ENCODE measurements at places on chromosomes 4 and X. TPM values are rescaled to one million over a fixed set of nuclear protein-coding genes. Genes with fewer than 3 reads are reported as not detected.

GRCh38 chr4:106444557-106444956, 76.0 kb upstream of the GIMD1 start:
- DNase-seq, result no peak

GRID2 gene
- 0.05 TPM for total RNA-seq

SSX5 gene
- total RNA-seq, result not detected

DNA sequence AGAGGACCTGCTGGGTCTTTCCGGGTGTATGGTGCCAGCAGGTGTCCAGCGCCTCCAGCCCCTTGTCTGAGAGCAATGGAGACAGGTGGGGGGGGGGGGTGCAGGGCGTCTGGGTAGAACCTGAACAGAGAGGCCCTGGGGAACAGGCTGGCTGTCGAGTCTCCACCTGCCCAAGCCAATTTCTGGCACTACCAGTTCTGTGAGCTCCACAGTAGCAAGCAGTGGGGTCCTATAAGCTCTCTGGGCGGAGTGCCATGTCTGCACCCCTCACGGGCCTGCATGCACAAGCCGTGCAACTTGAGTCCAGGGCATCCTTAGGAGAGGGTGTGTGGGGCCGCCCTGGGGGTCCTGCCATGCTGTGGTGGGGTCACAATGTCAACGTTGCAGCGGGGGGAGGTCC, 10.1 kb upstream of the FGFR3 start:
- DNase-seq, result no peak

SASH3 gene
- total RNA-seq, result 2.5 TPM

ADGRA3 gene
- 32.5 TPM for total RNA-seq

DNA sequence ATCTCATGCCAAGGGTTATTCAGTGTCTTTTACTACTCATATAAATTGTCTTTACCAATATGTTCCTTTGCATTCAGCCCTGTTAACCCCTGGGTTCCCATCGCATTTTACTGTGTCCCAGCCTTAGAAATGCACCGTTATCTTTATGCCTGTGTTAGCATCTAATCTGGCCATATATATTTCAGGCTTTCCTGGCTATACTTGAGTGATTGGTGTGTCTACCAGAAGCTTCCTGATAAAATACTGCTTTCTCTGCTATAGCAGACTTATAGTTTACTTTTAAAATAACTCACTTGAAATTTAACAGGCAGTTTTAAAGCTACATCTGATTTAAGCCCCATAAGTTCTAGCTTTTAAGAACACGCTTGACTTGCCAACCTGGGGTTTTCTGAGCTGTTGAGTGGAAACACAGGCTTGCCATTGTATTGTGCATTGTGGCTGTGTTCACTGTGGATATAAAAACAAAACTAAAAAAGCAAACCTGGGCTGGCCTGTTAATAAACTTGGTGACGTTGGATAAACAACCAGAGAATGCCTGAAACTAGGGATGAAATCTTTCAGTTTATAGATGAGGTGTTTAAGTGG, 185.3 kb upstream of the TAPT1 start:
- no peak for DNase-seq

GRCh38 chr4:155559915-155560314, 106.7 kb upstream of the GUCY1A1 start:
- DNase-seq, result no peak

GRCh38 chr4:69782651-69783310, 22.4 kb upstream of the SULT1B1 start:
- DNase-seq, result no peak

DNA sequence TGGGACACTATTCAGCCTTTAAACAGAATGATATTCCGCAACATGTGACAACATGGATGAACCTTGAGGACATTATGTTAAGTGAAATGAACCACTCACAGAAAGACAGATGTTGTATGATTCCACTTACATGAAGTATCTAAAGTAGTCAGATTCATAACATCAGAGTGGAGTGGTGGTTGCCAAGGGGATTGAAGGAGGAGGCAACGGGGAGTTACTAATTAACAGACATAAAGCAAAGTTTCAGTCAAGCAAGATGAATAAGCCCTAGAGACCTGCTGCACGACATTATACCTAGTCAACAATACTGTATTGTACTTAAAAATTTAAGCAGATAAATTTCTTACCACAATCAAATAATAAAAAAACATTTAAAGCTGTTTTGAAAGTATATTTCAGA, 105.0 kb upstream of the NR0B1 start:
- no peak for DNase-seq

HTT gene
- total RNA-seq, result 24.2 TPM

GABRA4 gene
- 3.8 TPM for total RNA-seq

DNA sequence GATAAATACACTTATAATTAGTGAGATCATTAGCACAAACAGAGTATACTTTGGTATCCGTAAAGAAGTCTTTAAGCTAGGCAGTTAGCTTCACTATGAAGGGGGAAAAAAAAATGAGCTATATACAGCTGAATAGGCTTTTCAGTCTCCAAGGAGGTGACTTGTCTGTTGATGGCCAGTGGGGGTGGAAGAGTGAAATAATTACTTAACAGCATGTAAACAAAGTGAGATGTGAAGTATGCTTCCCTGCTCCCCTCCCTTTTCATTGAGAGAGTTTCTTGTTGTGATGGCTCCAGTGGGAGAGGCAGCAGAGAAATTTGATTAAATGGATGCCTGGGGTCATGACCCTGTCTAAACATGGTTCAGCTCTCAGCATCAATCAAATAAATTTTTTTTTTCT, 180.9 kb downstream of the DACH2 start:
- no peak for DNase-seq

TMEM154 gene
- total RNA-seq, result 3.2 TPM

GRCh38 chr4:92952426-92952825, 648.7 kb downstream of the GRID2 start:
- no peak for DNase-seq

DNA sequence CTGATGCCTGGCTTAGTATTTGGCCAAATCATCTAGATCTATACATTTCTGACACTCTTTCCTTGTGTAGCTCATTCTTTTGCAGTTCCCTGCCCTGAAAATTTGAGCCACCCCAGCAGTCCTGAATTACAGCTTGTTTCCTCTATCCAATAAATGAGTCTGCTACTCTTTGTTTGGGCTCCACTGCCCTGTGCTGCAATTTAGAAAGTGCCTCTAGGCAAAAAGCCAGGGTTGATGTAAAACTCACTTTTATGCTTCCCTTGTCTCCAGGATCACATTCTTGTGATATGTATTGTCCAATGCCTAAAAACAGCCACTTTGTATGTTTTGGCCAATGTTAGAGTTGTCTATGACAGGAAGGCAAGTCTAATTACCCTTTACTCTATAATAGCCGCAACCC, 101.7 kb upstream of the MAP3K15 start:
- no peak for DNase-seq

- no peak for DNase-seq
These were observed 368.5 kb upstream of the PABPC5 start for GRCh38 chrX:91066104-91066503.

CLDN34 gene
- total RNA-seq, result not detected

TLR2 gene
- total RNA-seq, result 4.4 TPM

CENPE gene
- 0.51 TPM for total RNA-seq

SAGE1 gene
- total RNA-seq, result not detected

- DNase-seq, result no peak
These were observed 1206.1 kb downstream of the ARAP2 start for GRCh38 chr4:35038079-35038805.

- DNase-seq, result no peak
These were observed 65.7 kb upstream of the SLITRK2 start for GRCh38 chrX:145751943-145752342.

DCX gene
- total RNA-seq, result not detected

DNA sequence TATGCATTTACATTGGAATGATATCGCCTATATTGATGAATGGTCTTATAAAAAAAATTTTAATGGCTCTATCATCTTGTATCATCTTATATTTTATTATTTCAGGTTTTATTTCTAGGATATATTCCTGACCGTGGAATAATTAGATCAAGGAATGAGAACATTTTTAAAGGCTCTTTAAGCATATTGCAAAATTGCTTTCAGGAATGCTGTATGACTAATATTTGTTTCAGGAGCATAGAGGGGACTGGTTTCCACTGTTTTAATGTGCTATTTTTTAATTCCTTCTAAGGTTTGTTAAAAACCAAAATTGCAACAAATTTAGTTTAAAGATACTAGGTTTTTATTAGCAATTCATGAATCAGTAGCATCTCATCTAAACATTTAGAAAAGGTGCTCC, 120.2 kb downstream of the BMPR1B start:
- DNase-seq, result no peak

GPRASP1 gene
- 4.1 TPM for total RNA-seq

JADE3 gene
- total RNA-seq, result 9.0 TPM

GRCh38 chr4:183300655-183301054, 19.4 kb downstream of the CLDN22 start:
- no peak for DNase-seq

GRCh38 chr4:15457406-15458201, 12.1 kb upstream of the CC2D2A start:
- no peak for DNase-seq

- DNase-seq, result no peak
These were observed 11.1 kb upstream of the GPM6A start for GRCh38 chr4:175823015-175823742.

- DNase-seq, result no peak
These were observed 281.3 kb downstream of the C4orf33 start for GRCh38 chr4:129377131-129377845.

SSX2B gene
- not detected for total RNA-seq

DNA sequence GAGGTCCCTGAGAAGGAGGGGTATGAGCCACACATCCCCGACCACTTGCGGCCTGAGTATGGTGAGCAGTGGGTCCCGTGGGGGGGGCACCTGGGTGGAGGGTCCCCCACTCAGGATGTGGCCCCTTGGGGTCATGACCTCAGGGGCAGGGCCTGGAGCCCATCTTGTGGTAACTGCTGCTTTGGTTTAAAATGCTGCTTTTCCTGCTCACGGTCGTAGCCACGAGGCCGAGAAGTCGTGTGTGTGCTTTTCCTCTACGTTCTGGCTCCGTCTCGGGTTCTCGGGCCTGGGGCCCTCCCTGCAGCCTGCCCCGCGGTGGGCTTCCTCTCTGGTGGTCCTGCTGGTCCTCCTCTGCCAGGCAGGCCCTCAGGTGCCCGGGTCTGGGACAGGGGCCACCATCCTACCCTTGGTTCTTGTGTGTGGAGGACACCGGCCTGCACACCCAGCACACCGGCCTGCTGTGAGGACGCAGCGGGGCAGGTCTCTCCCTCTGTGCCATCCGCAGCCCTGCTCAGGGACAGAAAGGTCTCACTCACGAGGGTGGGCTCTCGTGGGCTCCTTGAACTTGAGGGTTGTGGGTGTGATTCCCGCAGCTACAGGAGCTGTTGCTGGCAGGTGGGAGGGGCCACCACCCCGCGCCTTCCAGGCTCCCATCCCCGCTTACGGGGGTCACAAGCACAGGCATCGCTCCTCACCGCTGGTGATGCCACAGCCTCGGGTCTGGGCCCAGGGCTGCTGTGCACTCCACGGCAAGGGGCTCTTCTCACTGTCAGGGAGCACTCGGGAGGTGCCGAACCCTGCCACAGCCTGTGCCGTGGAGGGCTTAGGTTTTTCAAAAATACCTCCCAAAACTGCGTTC, 19.6 kb downstream of the UVSSA start:
- DNase-seq, result peak; percentile 53

BMP3 gene
- total RNA-seq, result not detected

DNA sequence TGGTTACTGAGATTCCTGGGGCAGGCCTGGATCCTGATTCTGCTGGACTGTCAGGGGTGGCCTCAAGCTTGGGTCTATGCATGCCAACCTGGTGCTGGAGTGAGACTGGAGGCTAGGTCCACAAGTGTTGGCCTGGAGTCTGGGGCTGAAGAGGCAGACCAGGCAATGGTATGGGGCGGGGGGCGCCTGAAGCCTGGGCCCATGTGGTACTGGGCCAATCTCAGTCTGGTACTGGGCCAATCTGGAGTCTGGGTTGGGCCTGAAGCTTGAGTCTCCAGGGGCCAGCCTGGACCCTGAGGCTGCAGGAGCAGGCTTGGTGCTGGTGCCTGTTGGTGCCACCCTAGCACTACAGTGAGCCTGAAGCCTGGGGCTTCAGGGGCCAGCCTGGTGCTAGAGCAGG, 108.9 kb upstream of the ZCCHC13 start:
- no peak for DNase-seq

DNA sequence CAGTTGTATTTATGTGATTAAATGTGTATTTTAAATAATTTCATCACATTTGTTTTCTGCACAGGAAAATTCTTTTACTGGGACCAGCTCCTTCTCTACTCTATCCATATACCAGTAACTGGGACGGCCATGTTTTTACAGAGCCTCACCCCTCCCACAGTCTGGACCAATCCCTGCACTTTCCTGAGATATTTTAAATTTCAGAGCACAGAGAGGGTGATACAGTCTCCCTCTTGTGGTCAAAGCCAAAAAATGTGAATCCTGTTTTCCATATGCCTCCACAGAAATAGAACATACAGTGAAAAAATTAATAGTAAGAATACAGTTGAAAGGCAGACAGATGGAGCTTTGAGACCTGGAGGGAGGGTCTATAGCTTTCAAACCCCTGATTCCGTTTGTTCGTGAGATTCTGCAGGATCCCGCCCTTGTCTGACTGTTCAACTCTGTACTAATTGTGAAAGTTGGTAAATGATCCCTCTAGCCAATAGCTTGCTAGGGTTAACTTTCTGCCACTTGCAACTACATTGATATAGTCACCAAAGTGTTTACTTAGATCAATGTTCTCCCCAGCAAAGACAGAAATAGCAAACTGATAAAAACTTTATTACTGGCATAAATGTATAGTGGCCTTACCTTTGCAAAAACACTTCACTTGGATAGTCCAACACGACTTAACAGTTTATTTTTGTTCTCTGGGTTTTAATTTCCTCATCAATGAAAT, 172.2 kb downstream of the PPARGC1A start:
- no peak for DNase-seq

GRCh38 chr4:10461091-10461849, 4.0 kb upstream of the ZNF518B start:
- peak; percentile 91 for DNase-seq

PHEX gene
- total RNA-seq, result 0.08 TPM

DNA sequence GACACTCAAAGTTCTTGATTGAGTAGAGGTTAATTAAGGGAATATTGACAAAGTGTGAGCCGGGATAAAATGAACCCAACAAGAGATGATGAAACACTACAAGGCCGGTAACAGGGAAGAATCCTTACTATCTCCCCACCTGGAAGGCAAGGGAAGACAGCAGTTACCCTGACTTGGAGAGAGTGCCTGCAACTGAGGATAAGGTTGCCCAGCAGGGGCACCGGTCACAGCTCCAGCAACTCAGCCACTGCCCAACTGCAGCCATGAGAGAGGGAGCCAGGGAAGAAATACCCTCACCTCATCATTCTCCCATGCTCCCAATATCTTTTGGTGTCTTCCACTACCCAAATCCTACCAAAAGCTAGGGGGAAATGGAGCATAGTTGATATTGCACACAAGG, 212.7 kb downstream of the KCTD8 start:
- DNase-seq, result no peak

- no peak for DNase-seq
These were observed 382.3 kb upstream of the EMCN start for GRCh38 chr4:100900134-100900533.

DNA sequence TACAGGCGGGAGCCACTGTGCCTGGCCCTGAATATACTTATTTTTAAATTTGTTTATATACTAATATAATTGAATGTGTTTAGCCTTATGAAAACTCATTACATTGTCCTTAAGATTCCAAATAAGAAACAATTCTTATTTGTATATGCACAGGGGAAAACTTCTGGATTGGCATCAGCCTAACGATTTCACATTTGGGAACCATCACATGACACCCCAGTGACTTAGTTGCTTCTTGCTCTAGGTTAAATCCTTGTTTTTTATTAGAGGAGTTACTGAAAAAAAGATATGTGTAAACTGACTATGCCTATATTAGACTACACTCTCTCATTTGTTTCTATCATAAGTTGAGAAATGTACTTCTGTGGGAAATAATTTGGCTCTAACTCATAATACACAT, 520.2 kb downstream of the SPRY1 start:
- DNase-seq, result no peak

GRCh38 chr4:74042681-74043080, 4.2 kb upstream of the CXCL3 start:
- DNase-seq, result no peak

Data from Right ventricle myocardium inferior (tissue), 1 donor.